ENCODE measurements at places on chromosomes 4 and X.

GRCh38 chr4:2482693-2483092, 13.8 kb downstream of the RNF4 start:
- no peak for DNase-seq

- no peak for DNase-seq
Observed at GRCh38 chr4:89296399-89296798, 11.2 kb downstream of the GPRIN3 start.

- DNase-seq = no peak
Observed at GRCh38 chr4:18052158-18052557, 30.6 kb upstream of the LCORL start.

DNA sequence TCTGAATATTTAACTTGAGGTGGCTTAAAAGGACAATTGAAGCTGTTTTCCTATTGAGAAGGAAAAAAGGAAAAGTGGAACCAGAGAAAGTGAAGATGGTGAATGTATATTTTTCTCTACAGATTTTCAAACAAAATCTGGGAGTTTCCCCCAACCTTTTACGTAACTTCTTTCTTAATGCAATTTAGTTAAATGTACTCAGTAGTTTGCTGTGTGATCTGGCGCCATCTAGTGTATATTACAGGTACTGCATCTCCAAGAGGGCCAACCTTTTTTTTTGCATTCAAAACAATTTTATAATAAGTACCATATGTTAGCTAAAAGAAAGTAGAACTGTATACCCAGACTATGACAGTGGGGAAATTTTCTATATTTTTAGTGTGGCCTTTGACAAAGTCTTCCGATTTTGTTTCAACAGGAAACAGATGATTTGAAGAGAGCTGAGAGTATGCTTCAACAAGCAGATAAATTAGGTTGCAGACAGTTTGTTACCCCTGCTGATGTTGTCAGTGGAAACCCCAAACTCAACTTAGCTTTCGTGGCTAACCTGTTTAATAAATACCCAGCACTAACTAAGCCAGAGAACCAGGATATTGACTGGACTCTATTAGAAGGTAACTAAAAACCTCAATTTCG, 82.0 kb downstream of the PLS3 start:
- no peak for DNase-seq

- no peak for DNase-seq
Observed at GRCh38 chrX:20967725-20968124, 406.5 kb upstream of the CNKSR2 start.

- no peak for DNase-seq
Observed at GRCh38 chrX:27917713-27918500, 63.3 kb downstream of the DCAF8L1 start.

DNA sequence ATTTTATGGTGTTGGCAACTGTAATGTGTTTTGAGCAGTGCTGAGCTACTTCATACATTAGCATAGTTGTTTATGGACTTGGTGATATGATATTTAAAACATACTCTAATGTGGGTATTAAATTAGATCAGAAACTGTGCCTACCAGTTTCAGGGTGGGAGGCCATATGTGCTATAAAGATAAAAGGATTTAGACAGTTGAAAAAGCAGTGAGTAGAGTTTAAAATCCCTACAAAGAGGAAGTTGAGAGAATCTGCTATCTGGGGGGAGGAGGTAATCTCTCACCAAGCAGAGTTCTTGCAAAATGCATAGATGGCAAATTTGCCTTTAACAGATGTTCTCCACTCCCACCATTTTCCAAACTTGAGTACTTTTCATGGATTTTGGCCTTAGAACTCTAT, 154.5 kb downstream of the SPOCK3 start:
- no peak for DNase-seq

- no peak for DNase-seq
Observed at GRCh38 chrX:152070144-152070543, 68.2 kb downstream of the MAGEA10 start.

- no peak for DNase-seq
Observed at GRCh38 chr4:158411269-158411668, 110.4 kb upstream of the RXFP1 start.

DNA sequence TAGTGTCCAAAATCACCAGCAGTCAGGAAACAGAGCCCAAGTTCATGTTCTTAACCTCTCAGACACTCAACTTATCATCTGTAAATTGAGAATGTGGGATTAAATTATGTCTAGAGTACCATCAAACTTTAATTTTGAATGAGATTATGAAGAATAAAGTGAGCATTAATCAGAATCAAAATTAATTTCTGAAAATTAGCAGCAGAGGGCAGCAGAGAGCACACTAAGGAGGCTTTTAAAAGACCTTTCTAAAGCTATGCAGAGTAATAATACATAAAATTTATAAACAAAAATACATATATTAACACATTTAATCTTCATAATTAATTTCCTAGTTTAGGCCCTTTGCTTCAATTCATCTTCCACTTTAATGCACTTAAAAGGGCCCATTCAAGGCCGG, 7.1 kb downstream of the TASL start:
- DNase-seq = no peak

GRCh38 chrX:131985526-131986049, 37.5 kb upstream of the STK26 start:
- DNase-seq = peak; percentile 40

DNA sequence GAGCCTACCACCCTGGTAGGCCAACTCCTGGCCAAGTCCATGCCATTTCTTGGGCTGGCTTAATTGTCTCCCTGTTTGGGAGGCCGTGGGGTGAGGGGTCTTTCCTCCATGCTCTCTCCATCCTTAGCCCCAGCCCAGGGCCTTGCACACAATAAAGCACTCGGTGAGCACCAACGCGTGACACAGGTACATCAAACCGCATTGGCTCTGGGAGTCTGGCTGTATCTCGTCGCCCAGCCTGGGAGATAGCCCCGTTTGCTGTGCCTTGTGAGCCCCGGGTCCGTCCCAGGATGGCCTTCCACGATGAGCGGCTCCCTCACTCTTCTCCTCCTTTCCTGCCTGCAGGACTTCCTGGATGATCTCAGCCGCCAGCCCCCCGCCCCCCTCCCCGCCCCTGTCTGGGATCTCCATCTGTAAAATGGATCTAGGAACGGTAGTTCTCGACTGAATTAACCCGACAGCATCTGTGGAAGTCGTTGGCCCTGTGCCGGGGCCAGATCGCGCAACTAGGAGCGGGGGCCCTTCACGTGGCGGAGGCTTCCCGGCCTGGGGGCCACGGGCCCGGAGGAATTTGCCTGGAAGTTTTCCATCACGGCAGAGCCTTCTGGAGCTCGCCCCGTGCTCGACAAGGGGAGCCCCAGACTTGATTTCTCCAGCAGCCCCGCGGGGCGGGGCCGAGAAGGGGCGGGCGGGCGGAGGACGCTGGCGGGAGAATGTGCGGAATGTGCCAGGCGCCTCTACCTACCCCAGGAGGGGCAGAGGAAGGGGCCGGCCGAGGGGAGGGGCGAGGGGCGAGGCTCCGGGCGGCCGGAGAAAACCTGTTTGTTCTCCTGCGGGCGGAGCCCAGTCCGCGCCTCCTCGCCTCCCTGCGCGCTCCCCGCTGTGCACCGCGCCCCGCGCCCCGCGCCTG, at the start of gene ZNF185:
Gene ZNF185 (plus strand): TSS at position 846 of the 910 bp plus-strand sequence. CDS start 16,423 bp downstream, outside the sequence.
- DNase-seq = no peak

DNA sequence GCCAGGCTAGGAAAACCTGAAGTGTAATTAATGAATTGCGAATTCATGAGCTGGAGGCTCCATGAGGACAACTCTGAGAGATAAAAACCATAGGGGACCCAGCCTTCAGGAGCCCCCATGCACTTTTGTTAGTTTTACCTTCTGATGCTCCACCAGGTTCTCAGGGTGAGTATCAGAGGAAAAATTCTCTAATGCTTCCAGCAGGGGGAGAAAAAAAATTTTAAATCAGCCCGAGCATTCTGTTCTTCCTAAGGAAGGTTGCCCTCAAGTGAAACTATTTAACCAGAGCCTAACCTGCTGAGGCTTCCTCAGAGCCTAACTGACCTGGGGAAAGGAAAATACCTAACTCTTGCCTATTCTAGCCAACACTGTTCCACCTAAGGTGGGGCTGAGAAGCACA, 552.6 kb downstream of the PPARGC1A start:
- no peak for DNase-seq

- DNase-seq = no peak
Observed at GRCh38 chr4:25113915-25114904, 46.0 kb downstream of the SEPSECS start.

DNA sequence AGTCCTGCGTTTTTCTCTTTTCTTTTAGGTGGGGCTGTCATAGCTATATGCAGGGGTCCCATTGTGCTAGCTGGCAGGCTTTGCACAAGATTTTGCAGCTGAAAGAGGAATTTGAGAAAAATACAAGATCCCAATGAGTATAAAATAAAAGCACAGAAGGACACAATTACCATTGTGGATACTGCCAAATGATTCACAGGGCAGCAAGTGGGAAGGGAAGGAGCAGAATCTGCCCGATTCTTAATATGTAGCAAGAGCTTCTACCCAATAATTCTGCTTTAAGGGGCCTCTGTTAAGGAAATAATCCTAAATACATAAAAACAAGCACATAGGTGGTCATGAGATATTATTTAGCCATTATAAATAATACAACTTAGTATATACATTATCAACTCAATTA, 25.9 kb upstream of the ING2 start:
- no peak for DNase-seq

DNA sequence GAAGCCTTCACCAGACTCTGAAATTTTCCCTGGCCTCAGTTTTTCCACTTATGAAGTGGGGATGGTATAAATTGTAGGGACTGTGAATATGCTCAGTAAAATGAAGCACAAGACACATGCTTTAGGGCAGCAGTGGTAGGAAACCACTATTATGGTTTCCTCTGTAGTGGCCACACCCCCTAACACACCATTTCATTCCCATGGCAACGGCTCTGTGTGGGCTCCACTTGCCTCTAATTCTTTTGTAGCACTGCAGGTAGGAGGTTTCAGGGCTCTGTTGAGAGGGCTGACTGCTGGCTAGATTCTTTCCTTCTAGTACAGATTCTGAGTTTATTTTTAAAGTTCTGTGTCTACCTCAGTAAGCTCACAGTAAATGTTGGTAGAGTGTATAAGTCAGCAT, 3.5 kb upstream of the VMA21 start:
- peak; percentile 15 for DNase-seq

GRCh38 chr4:181548873-181549575, 694.2 kb upstream of the TENM3 start:
- DNase-seq = no peak

GRCh38 chr4:75727073-75727472, 2.7 kb downstream of the USO1 start:
- no peak for DNase-seq

DNA sequence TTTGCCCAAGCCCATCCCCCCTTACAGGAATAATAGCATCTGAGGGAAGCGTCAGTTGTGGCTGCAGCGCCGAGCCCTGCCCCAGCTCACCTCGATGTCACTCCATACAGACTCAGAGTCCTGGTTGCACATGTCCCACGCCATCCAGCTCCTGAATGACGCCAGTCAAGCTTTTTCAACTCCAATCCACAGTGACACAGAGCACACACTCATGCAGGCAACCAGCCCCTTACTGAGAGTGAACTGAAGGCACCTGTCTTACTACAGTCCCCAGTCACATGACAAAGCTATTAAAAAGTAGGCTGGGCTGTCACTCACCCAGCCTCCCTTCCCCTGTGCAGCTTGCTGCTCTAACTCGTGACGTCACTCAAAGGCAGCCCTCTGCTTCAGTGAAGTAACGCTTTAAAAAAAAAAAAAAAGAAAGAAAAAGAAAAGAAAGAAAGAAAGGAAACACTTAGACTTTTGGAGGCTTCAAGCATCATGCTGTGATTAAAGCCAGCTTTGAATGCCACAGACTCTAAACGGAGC, at the start of gene PPARGC1A:
Gene PPARGC1A (minus strand): TSS at position 234 of the 528 bp plus-strand sequence. CDS start 90 bp downstream, at position 144.
- no peak for DNase-seq

- no peak for DNase-seq
Observed at GRCh38 chrX:150234126-150234525, 129.0 kb upstream of the MAMLD1 start.

Data from stimulated activated naive CD4-positive, alpha-beta T cell (primary cell).